ENCODE measurements at places on chromosomes 4 and X.

DNA sequence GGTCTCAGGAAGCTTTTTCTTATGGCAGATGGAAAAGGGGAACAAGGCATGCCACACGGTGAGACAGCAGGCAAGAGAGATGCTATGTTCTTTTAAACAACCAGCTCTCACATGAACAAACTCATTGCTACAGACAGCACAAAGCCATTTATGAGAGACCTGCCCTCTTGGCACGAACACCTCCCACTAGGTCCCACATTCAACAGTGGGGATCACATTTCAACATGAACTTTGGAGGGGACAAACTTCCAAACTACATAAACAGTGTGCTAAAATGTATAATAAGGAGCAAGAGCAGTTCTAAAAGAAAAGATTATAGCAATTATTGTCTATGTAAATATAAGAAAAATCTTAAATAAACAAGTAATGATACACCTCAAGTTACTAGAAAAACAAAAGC, 391.8 kb upstream of the CPXCR1 start:
- no peak for DNase-seq

- DNase-seq: no peak
Measured at GRCh38 chrX:2696698-2697215, 5.7 kb downstream of the CD99 start.

DNA sequence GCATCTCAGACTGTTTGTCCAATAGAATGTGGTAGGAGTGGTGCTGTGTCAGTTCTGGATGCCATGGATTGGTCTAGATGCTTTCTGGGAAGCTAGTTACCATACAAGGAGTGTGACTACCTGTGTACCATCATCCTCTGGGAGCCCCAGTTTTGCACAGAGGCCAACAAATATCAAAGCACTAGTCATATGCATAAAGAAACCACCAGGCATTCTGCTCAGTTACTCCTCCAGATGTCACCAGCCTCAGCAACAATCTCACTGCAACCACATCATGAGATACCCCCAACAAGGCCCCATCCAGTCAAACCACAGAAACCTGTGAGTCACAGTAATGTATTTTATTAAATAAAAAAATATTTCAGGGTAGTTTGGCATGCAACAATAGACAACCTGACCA, 435.8 kb upstream of the CPEB2 start:
- DNase-seq: no peak

DNA sequence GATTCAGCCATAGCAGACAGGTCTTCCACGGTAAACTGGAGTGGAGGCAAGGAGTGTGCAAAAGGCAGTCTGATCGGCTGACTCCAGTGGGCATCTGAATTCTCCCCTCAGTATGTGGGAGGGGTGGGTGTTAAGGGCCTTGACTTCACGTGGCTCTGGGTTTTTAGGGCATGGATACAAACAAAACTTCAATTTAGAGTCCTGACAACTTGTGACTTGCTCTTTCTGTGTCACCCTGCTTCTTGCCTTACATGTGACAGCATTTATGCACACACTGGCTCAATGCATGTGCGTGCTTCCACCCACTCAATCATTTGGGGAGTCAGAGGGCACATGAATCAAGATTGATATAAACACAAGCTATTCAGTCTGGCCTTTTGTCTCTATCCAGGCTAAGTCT, 17.5 kb downstream of the PLP1 start:
- no peak for DNase-seq

DNA sequence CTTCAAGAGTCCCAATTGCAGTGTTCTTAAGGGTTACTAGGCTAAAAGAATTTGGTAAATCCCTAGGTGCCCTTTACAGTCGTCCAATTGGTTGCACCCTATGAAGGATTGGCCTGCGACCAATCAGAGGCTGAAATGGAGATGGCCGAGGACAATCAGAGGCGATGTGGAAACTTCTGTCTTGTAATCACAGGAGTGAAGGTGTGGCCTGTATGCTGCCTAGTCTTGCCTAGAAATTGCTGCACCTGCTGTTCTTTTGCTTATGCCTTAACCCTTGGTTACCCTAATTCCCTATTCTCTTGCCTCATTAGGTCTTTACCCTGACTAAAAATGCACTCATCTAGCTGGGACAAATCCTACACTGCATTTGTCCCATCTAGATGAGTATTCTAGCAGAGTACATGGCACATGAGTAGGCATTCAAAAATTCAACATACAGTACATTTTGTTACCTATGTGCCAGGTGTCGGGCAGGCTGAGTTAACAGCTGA, 1.0 kb upstream of the DCK start:
- DNase-seq: no peak

- DNase-seq: no peak
Measured at GRCh38 chr4:139454111-139455045, at the start of gene RAB33B. Gene RAB33B (plus strand): TSS chr4:139454121. CDS start chr4:139454196, 75 bp downstream.

DNA sequence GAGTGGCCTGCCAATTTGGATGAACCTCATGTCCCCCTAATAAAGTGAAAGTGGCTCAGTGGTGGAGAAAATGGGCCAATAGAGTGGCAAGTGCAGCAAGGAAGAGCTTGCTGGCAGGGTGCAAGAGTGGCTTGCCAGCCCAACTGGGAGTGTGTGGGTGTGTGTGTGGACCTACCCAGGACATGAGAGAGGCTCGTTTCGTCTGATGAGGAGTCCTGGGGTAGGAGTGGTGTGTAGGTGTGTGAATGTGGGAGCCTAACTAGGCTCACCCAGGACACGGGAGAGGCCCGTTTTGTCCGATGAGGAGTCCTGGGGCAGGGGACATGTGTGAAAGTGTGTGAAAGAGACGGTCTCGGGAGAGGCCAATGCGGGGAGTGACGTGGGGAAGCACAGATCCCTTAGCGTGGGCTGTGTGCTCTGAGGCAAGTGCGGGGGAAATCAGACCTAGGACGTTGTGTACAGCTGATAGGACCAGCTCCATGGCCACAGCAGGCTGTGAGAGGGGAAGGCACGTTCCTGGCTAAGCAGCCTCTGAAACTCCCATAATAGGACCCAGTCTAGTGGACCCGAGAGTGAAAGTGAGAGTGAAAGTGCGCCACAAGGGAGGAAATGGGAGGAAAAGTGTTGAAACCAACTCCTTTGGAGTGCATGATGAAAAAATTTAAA, 5.3 kb downstream of the GAGE10 start:
- DNase-seq: no peak

- no peak for DNase-seq
Measured at GRCh38 chrX:153387345-153387744, 13.8 kb downstream of the PNMA6E start.

- no peak for DNase-seq
Measured at GRCh38 chr4:75637176-75637575, 6.8 kb upstream of the CDKL2 start.

GRCh38 chr4:165592386-165592785, 213.6 kb downstream of the CPE start:
- no peak for DNase-seq

GRCh38 chr4:139718358-139718757, 52.7 kb downstream of the MGST2 start:
- no peak for DNase-seq

- no peak for DNase-seq
Measured at GRCh38 chr4:107801766-107802211, 22.9 kb upstream of the SGMS2 start.

- no peak for DNase-seq
Measured at GRCh38 chr4:8910100-8910821, 38.6 kb upstream of the HMX1 start.

GRCh38 chrX:13309631-13310030, 10.2 kb downstream of the ATXN3L start:
- no peak for DNase-seq

- DNase-seq: no peak
Measured at GRCh38 chr4:74654230-74654681, 140.1 kb downstream of the BTC start.

- DNase-seq: no peak
Measured at GRCh38 chr4:48879561-48880442, 26.8 kb downstream of the OCIAD2 start.

GRCh38 chr4:100907465-100908454, 389.9 kb upstream of the EMCN start:
- no peak for DNase-seq

- DNase-seq: no peak
Measured at GRCh38 chrX:46649421-46650260, 76.1 kb downstream of the CHST7 start.

DNA sequence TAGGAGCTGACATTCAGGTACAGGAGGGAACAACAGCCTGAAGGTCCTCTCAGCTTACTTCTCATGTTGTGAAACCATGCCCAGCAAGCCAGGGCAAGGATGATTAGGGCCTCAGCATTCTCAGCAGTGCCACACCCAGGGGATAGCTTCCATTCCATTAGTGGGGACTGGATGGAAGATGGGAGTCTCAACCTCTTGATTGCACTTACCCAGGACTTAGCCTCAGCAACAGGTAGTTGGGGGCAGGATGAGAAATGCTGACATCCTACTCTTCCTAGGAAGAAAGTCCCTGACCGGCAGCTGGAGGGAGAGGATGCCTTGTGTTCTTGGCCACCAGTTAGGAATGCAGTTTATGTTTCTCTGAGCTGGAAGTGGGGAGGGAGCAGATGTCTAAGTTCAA, 8.8 kb upstream of the BEX3 start:
- no peak for DNase-seq

GRCh38 chrX:148582353-148582752, 81.9 kb downstream of the AFF2 start:
- DNase-seq: no peak

- DNase-seq: no peak
Measured at GRCh38 chr4:33911959-33912358, 2332.4 kb downstream of the ARAP2 start.

- DNase-seq: no peak
Measured at GRCh38 chrX:47456080-47456479, 26.9 kb downstream of the ZNF41 start.

DNA sequence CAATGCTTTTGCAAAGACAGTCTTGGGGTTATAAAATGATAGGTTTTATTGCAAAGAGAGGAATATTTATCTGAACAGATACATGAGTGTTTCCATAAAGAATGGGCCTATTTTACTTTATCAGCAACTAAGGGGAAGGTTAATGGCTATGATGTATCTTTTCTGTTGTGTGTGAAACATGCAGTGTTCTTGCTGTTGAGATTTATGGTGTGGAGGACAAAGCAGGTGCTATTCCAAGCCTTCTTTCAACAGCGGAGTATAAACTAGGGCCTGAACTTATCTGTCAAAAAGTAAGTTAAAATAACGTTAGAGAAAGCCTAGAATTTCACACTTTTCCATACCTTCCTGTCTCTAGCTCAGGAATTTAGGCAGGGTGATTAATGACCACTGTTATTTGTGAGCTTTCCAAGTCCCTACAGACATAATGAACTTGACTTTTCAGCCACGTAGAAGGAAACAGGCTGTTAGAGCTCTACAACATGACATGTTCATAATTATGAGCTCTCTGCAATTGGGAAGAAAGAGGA, 411.4 kb downstream of the IL1RAPL1 start:
- no peak for DNase-seq

DNA sequence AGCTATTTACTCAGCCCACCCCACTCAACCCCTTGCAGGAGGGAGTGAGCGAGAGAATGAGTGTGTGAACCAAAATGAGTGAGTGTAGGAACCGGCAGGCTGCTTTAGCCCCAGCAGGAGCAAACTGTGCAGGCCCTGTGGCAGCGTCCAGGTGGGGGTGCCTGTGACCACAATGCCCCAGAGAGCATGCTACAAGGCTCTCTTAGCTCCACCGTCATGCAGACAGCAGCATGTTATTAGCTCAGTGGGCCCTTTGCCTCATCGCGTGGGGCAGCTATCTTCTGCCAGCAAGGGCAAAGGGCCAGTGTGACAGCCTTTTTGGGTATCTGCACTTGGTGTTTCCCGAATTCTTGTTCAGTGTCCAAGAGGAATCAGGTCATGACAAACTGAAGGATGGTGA, 271.3 kb downstream of the GPM6A start:
- no peak for DNase-seq

DNA sequence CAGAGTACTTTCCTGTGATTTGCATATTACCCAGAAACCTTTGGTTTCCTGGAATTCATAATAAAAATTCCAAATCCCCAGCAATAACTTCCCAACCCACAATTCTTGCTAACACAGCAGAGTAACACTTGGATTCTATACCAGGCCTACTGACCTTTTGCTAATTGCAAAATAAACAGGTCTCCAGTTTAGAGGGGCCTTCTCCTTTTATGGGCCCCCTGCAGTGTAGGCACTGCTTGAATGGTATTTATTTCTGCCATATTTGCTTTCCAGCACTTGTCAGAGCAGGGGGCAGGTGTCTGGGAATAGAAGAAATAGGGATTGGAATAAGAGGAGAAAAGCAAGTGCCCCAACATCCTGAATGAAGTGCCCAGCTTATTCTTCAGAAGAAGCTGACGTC, 25.3 kb upstream of the GPC3 start:
- DNase-seq: no peak
